Renal cortex interstitium (tissue), 15 donors: ENCODE measurements at places on chromosomes 12 and 14.

DNA sequence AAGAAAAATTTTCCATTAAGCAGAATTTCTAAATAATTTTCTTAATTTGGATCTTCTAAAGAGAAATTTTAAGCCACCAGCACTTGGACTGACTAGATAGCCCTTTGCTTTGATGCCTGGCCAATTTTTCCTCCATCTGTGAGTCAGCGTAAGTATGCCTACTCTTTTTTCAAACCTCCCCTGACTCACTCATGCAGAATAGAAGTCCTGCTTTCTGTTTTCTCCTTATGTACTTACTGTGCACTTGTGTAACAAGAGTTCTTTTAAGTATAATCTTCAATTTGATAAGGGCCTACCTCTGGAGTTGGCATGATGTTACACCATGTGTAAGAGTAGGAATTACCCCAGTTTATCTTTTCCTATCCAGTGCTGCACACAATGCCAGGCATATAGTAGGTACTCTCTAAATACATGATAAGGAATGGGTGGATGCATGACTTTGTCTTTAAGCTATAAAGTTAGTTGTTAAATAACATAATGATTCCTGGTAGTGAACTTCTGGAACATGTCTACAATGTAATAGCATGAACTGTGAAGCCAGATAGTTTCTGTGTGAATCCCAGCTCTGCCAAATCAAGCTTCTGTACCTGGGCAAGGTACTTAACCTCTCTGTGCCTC lies 329.6 kb downstream of the TMTC2 start:
- DNase-seq: no peak

- no peak for DNase-seq
These were observed 212.8 kb upstream of the KITLG start for GRCh38 chr12:88793096-88793495.

DNA sequence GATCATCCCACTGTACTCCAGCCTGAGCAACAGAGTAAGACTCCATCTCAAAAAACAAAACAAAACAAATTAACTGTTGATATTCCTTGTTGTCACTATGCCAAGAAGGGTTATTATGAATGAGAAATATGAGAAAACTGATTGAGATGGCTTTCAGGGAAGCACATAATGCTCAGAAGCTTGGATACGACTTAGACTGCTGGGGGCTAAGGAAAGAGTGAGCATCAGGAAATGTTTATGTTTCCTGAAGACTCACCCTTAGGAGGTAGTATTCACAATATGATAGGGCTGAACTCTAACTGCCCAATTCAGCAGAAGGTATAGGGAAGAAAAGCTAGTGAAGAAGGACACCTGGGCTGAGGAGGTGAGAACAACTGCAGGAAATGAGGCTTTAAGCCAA lies 6.3 kb downstream of the STYK1 start:
- no peak for DNase-seq

DNA sequence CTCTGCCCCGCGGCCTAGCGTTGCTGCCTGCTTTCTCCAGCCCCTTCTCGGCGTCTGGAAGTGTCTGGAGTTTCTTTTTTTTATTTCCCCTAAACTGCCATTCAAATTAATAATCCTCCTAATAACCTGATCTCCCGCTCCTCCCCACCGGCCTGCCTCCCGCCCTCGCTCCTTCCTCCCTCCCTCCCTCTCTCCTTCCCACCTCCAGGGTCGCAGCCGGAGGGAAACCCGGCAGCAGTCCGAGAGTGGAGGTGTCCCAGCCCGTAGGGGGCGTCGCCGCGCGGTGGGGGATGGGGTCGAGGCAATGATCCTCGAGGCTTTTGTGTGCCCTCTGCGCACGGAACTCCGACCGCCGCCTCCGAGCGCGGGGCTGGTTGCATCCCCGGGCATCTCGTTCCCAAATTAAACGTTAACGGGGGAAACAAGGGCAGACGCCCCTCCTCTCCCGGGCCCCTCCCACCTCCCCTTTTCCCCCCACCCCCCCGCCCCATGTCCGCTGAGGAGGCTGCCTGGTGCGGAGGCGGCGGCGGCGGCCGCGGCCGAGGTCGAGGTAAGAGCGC lies 1.0 kb upstream of the SOCS2 start:
- DNase-seq: no peak

GRCh38 chr14:50343434-50343833 lies 31.3 kb downstream of the DMAC2L start:
- no peak for DNase-seq

DNA sequence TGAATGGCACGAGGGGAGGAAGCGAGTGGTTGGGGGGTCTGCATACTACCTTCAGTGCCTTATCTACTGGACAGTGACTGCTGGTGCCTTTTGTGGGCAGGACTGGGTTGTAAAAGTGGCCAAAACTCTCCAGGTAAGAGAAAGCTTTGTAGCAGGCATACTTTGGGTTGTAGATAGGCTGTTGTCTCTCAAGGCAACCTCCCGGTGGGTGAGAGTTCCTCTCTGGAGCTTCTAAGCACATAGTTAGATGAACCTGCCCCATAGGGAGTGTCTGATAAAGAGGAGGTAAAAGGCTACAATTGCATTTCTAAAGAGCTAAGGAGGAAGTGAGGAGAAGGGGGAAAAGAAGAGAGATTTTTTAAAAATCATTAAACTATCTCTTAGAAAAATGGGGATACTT lies 4.2 kb upstream of the DAD1 start:
- no peak for DNase-seq

GRCh38 chr14:45658226-45658916 lies 405.4 kb upstream of the MIS18BP1 start:
- DNase-seq: no peak

DNA sequence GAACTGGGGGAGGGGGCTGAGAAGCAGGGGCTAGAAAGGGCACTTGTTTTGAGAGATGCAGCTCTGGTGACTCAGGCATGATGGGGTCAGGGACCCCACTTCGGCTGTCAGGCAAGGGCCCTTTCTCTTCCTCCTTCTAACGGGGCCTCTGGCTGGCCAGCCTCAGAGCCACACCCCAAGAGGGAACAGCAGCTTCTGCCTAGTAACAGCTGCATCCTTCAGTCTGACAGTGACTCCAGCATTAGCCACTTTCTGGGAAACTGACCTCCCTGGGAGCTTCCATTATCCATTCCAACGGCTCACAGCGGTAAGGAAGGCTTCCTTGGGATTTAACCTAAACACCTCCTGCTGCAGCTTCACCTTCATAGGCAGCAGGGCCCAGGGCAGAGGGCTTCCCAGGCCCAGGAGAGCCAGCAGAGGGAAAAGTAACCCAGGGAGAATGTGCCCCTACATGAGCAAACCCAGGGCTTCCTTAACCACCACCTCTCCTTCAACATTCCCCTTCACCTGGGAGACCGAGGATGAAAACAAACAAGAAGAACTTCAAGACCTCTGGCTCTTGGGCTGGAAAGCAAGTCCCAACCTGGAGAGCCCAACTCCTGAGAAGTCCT lies 2.7 kb downstream of the NCKAP5L start:
- no peak for DNase-seq

- DNase-seq: no peak
These were observed 121.5 kb upstream of the SFSWAP start for GRCh38 chr12:131589221-131589897.

GRCh38 chr12:89382328-89382727 lies 30.0 kb upstream of the DUSP6 start:
- DNase-seq: no peak

- no peak for DNase-seq
These were observed 782.5 kb downstream of the C12orf50 start for GRCh38 chr12:87246726-87247125.

DNA sequence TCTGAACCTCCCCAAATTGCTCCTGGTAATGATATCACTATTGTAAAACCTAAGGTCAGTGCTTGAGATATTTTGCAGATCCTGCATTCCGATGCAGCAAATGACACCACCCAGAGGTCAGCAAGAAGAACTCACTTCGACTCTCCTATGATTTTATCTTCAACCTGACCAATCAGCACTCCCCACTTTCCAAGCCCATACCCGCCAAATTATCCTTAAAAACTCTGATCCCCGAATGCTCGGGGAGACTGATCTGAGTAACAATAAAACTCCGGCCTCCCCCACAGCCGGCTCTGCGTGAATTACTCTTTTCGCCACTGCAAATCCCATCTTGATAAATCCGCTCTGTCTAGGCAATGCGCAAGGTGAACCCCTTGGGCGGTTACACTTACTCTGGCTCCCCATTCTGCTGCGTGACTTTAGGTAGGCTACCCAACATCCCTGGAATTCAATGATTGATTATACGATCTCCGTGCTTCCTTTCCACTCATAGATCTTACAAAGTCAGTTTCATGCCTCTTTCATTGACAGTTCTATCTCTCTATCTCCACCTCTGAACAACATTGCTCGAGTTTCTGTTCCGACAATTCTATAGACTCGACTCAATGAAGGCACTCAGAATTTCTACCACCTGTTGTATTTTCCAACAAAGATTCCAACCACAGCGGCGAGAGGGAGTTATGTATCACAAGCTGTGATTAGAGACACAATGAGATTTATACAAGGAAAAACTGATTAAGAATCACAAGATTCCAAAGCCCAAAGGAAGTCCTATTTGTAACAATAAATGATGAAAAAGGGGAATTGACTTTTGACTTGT lies 939 bp downstream of the NPC2 start:
- no peak for DNase-seq

DNA sequence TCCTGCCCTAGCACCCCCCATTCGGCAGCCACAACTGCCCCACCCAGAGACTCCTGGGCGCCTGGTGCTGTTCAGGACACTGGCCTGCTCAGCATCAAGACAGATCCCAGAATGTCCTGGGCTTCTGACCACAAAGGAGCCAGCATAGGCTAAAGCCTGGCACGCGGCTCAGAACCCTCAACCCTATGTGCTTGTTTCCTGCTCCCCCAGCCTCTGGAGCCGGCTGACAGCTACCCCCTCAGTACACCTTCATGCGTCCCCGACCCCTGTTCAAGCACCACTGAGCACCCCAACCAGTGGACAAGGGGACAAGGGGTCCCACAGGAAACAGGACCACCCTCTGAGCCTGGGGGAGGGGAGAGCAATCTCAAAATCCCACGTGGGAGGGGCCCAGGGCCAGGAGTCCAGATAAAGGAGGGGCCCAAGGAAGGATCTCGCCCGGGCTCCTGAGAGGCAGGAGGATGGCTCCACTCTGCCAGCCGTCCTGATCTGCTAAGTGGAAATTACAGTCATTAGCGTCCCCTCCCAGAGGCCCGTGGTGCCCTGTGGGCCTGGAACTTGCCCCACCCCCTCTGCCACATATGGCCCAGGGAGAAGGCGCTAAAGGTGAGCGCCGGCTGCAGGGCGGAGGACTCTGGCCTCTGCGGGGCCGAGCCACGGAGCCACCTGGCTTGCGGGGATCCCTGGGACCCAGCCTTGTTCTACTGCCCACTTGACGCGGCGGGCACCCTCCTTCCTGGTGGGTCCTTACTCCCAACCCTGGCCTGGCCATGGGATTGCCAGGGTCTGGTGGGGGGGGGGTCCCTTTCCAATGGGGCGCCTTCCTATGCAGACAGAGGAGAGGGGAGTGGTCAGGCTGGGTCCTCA lies 27.2 kb upstream of the GPR132 start:
- no peak for DNase-seq

- DNase-seq: no peak
These were observed 110.9 kb downstream of the PAH start for GRCh38 chr12:102806110-102806509.

GRCh38 chr12:108629824-108630476 lies 3.7 kb downstream of the SELPLG start:
- no peak for DNase-seq

GRCh38 chr14:31265701-31266398 lies 58.3 kb upstream of the HECTD1 start:
- DNase-seq: no peak

DNA sequence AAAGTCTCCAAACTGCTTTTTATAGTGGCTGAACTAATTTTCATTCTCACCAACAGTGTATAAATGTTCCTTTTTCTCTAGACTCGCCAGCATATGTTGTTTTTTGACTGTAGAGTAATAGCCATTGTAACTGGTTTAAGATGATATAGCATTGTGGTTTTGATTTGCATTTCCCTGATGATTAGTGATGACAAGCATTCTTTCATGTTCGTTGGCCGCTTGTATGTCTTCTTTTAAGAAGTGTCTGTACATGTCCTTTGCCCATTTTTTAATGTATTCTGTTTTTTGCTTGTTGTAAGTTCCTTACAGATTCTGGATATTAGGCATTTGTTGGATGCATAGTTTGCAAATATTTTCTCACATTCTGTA lies 404.9 kb downstream of the FLRT2 start:
- no peak for DNase-seq

DNA sequence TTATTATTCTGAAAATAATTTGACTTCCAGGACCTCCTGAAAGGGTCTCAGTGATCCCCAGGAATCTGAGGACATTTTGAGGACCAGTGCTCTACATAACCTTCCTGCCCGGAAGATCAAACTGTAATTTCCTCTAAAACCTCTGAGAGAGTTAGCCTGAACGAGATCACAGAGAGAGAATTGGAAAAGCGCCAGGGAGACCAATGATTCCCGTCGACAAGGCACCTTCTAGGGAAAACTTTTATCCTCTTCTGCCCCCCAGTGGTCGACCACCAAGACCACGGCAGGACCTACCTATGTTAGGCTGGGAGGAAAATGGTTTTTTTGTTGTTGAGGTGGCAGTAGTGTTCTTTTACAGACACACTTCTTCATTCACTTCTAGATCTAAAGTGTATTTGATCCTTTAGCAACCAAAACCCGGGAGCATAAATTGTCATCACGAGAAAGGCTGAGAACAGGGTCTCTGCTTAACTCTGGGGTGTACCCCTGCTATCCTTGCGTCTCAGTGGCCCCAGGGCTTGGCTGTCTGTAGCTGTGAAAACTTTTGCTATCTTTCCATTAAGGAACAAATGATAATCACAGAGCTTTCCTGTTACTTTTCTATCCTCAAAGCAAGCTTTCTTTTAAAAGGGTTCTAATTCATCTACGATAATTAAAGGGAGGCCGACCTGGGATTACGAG lies 62.9 kb upstream of the NID2 start:
- DNase-seq: peak; percentile 95

GRCh38 chr12:113796852-113797534 lies 169.1 kb downstream of the RBM19 start:
- no peak for DNase-seq

- no peak for DNase-seq
These were observed 115.5 kb downstream of the CCDC59 start for GRCh38 chr12:82242729-82243128.

- DNase-seq: no peak
These were observed 68.4 kb downstream of the PPM1H start for GRCh38 chr12:62866451-62867082.

DNA sequence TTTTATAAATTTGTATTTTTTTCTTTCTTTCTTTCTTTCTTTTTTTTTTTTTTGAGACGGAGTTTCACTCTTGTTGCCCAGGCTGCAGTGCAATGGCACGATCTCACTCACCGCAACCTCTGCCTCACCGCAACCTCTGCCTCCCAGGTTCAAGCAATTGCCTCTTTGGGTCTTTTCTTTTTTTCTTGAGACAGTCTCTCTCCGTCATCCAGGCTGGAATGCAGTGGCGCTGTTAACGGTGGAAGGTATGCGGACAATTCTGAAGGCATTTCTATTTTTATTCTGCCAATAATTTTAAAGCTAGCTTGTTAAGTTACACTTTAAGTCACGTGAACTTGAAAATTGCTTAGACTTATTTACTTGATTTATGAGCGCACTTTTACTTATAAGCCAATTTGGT lies 8.8 kb upstream of the PHC1 start:
- no peak for DNase-seq
